ENCODE measurements at places on chromosomes 4 and X.

- DNase-seq: no peak
These were observed 11.9 kb downstream of the SULT1E1 start for GRCh38 chr4:69848028-69848427.

DNA sequence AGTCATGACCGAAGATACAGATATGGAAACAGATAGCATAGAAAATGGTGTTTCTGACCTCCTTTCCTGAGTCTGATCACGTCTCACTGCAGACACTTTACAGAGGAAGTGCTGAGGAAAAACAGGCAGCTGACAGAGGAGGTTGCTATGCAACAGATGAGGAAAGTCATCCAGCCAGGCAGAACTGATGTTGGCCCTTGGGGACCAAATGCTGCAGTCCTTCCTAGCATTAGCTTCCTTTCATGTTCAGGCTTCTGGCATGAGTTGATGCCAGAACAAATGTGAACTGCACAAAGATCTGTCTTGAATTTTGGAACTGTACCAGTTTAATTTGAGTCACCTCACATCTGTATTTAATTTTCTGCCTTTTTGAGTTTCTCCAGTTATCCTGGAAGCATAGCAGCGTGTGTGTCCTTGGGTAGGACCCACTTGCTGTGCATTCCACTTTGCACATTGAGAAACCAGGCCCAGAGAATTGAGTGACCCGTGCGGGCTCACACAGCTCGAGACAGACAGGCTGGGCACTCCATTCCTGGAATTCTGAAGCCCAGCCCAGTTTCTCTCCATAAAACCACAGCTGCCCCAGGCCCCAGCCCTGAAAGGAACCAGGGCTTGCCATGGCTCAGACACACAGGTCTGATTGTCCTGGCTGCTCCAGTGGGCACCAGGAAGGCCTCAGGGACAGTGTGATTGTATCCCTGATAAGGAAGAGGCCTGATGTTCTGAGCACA is 1.4 kb upstream of the MAGED1 start:
- peak; percentile 11 for DNase-seq

- DNase-seq: no peak
These were observed 411.1 kb downstream of the TRIML1 start for GRCh38 chr4:188550296-188550695.

DNA sequence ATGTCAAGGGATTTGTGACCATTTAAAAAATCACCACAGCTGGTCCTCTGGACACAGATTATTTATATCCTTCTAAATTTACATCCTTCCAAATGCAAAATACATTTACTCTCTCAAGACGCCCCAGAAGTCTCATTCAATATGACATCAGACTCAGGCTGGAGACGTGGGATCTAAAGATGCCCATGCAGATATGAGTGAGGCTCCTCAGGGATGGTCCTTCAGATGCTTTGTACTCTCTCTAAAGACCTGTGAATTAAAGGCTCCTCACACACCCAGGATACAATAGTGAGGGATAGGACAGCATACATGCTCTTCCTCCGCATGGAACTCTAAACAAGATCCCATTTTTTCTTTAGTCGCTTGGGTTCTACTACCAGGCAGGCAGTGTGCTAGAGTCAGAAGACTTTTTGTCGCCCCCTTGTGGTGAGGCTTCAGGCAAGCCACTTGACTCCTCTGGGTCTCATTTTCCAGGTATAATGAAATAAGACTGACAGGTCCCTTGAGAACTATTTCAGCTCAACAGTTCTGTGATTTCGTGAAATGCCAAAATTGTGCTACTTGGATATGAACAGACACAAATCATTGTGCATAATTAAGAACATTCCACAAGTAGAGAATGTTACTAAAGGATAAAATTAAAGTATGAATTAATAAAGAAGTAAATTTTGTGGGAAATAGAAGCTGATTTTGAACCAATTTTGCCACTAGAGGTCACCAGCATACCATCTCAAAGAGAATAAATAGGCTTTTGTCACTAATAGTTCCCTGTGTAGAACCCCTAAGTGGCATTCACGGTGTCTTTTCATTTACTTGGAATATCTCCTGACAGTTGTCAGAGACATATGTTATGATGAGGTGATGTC is 13.7 kb upstream of the SCOC start:
- peak; percentile 85 for DNase-seq

DNA sequence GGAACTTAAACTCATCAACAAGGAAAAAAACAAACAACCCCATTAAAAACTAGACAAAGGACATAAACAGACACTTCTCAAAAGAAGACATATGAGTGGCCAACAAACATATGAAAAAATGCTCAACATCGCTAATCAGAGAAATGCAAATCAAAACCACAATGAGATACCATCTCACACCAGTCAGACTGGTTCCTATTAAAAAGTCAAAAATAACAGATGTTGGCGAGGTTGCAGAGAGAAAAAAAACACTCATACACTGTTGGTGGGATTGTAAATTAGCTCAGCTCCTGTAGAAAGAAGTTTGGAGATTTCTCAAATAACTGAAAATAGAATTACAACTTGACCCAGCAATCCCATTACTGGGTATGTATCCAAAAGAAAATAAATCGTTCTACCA is 28.7 kb downstream of the APLN start:
- no peak for DNase-seq

- no peak for DNase-seq
These were observed 538.7 kb upstream of the PABPC4L start for GRCh38 chr4:134740290-134740689.

GRCh38 chr4:40118861-40119260 is 62.2 kb downstream of the N4BP2 start:
- no peak for DNase-seq

DNA sequence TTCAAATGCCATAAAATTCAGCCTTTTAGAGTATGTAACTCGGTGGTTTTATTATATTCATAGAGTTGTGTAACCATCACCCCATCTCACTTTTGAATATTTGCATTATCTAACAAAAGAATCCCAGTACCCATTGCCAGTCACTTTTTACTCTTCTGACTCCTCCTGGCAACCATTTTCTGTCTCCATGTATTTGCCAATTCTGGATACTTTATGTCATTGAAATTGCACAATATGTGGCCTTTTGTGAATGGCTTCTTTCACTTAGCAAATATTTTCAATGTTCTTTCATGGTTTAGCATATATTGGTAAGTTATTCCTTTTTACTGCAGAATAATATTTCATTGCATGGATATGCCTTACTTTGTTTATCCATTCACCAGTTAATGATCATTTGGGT is 79.9 kb downstream of the SLIT2 start:
- DNase-seq: no peak

- DNase-seq: no peak
These were observed 33.2 kb upstream of the OCIAD2 start for GRCh38 chr4:48939785-48940184.

GRCh38 chrX:86192827-86193226 is 44.6 kb downstream of the DACH2 start:
- no peak for DNase-seq

DNA sequence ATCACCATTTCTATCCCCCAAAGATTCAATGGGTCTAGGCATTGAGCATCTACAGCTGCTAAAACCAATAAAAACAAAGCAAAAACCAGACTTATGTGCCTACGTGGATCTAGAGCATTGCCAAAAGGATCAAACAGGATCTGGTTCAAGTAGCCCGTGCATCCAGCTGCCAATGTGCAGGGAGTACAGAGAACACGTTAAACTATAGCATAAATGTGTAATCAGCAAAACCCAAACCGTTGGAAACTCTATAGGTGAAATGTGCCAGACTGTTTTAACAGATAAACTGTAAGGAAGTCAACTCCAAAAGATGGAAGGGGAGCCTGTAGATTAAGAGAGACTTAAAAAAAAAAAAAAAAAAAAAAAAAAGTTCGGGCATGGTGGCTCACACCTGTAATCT is 58.5 kb downstream of the APOO start:
- no peak for DNase-seq

GRCh38 chr4:138609943-138610350 is 367.8 kb upstream of the SLC7A11 start:
- no peak for DNase-seq

- no peak for DNase-seq
These were observed 39.1 kb downstream of the VSIG4 start for GRCh38 chrX:66000628-66001272.

GRCh38 chrX:130109429-130110378 is 593 bp downstream of the ELF4 start:
- no peak for DNase-seq

- no peak for DNase-seq
These were observed 46.2 kb downstream of the GSX2 start for GRCh38 chr4:54146139-54146538.

DNA sequence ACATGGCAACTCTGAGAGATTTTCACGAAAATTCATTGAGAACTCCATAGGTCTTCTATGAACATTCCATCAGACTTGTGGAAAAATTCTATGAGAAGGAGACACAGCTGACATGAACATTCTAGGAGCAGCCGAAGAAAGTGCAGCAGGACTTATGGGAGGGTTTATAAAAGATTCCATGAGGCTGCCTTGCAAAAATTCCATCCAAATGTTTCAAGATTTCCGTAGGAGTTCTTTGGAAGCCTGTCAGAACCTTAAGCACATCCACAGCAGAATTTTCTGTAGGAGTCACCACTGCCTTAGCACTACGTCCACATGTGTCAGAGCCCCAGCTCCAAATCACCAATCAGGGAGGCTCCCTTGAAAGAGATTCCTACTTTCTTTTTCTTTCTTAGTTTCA is 67.0 kb upstream of the MSX1 start:
- DNase-seq: no peak

DNA sequence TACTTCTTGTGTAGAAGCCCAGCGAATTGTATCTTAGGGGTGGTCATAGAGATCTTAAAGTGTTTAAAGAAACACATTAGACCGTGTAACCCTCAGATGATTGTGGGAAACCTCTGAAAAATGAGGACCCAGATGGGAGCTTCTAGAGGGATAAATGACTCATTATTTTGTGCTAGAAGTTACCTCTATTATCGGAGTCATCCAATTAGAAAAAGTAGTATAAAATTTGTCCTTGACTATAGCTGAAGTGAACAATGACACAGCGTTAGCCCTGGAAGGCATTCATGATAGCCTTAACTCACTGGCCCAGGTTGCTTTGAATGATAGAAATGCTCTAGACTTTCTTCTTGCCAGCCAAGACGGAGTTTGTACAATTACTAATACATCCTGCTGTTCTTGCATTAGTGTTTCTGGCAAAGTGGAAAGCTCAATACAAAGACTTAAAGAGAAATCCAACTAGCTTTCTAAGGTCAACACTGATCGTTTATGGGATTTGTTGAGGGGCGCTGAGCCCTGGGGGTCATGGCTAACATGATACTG is 178.9 kb upstream of the VEGFC start:
- DNase-seq: no peak

- peak; percentile 60 for DNase-seq
These were observed 71.3 kb downstream of the ANKRD17 start for GRCh38 chr4:73187325-73187724.

GRCh38 chr4:2096073-2096609 is 37.0 kb downstream of the NAT8L start:
- DNase-seq: no peak

DNA sequence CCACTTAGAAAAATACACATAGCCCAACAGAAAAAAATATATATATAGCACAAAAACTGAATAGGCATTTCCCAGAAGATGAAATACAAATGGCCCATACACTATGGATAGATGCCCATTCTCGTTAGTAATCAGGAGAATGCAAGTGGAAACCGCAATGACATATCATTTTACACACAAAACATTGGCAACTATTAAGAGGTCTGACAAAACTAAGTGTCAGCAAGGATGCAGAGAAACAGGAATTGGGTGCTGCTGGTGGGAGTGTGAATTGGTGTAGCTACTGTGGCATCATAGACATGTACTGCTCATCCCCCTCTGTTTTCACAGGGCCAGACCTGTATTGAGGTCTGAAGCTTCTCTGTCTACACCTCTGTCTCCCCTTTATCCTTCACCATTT is 320.0 kb downstream of the IDS start:
- no peak for DNase-seq

- DNase-seq: no peak
These were observed 133.4 kb downstream of the TBC1D19 start for GRCh38 chr4:26717332-26717731.

GRCh38 chr4:163556650-163557391 is 62.3 kb downstream of the TMA16 start:
- DNase-seq: no peak

DNA sequence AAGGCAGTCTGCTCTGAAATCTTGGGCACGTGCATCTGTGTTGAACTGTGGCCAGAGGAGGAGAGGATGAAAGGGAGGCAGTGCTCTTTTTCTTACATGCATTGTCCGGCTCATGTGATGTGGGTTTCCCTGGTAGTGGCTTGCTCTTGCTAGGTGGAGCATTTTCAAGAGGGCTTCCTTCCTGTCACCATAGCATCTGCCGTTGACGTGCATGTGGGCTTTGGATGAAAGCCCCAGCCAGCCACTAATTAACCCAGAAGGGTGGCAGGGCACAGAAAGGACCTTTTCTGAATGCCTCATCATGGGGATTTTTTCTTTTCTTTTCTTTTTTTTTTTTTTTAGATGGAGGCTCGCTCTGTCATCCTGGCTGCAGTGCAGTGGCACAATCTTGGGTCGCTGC is 121.3 kb downstream of the GPR143 start:
- peak; percentile 26 for DNase-seq

DNA sequence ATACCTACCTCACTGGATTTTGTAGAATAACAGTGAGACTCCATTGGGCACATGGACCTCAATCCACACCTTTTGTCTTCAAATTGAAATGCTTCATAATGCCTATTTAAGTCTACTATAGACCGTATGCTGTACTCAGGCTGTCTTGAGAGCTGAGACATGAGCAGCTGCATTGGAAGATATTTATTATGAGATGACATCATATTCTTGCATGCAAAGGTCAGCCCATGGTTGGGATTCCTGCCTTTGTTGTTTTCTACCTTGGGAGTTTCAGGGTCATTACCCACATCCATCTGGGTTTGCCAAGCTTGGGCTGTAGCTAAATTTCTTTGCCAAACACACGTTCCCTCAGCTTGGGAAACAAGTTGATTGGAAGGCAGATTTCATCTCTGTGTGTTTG is 33.2 kb upstream of the MAMLD1 start:
- no peak for DNase-seq

DNA sequence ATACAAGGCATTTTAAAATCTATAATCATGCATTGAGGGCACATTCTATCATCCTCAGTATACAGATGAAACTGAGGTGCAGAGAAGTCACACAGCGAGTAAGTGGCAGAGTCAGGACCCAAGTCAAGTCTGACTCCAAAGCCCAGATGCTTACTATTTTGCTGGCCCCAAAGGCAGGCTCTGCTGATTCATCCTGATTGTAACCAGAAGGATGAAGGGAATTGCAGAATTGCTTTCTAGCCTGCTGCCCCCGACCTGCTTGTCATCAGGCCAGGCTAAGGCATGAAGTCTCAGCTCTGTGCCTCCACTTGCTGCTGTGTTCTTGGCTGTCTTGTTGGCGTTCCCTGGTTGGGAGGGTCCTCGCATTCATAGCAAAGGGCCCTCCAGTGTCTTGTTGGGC is 62.7 kb downstream of the SLC9A6 start:
- no peak for DNase-seq

DNA sequence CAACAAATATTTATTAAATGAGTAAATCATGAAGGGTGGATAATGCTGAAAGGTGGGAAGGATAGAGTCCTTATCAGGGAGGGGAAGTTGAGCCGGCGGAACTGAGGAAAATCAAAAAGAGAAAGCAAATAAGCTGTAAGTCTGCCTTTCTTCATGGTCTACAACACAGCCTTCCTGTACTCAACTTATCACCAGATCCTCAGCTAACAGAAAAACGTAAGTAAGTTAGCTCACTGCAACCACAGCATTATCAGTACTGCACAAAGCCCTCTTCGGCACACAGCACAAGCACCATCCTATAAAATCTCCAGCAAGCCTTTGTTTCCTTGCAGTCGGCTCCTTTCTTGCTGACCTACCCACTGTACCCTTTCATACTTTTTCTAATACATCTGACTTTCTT is 70.3 kb downstream of the CRMP1 start:
- DNase-seq: no peak
